ENCODE measurements at places on chromosomes 3 and 15.

DNA sequence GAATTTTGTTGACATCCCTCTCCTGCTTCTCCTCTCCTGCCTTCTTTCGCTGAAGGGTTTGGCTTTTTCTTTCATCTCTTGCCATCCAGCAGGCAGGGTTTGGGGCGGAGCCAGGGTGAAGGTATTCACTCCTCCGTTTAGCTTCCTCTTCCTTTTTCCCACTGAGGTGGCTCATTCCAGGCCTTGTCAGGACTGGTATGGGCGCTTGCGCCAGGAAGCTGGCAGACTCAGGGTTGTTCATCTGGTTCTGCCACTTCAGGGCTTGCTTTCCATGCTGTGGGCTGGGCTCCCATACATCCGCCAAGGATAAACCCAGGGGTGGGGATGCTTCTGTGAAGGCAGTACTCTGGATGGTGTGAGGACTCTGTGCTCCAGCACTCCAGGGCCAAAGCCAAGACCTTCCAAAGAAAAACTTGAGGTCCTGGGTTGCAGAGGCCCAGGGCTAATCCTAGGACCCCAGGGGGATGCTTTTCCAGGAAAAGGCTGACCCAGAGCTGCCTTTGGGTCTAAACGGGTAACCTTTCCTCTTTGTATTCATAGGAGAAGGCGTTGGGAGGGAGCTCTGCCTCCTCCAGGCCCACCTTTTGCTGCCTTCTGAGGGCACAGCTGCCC, 7.7 kb upstream of the AMOTL2 start:
- DNase-seq, result no peak

GRCh38 chr3:174548841-174549623, 310.1 kb upstream of the NAALADL2 start:
- DNase-seq, result no peak

DNA sequence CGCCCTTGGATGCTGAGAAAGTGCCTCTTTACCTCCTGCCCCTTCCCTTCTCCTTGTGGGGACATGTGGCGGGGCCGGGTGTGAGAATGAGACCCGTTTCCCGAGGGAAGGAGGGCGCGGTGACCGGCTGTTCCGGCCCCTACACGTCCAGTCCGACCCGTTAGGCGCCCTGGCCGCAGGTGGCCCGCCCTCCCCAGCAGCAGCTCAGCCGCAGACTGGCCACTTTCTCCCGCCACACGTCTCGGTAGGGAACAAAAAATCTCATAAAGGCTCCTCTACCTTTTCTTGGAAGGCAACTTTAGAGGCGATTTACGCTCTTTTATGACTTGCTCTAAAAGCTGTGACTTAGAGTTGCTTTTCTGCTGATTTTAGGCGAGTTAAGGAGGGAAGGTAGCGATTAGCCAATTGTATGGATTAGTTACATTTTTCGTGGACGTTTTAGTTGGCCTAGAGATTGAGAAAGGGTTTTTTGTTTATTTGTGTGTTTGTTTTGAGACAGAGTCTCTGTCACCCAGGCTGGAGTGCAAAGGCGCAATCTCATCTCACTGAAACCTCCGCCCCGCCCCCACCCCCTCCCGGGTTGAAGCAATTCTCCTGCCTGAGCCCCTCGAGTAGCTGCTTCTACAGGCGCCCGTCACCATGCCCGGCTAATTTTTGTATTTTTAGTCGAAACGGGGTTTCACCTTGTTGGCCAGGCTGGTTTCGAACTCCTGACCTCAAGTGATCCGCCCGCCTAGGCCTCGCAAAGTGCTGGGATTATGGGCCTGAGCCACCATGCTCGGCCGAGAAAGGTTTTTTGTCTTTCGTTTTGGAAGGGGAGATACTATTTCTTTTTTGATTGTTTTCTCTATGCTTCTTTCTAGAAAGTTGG, 8.3 kb upstream of the PGPEP1L start:
- DNase-seq, result no peak

- no peak for DNase-seq
These were observed 741.6 kb upstream of the CBLB start for GRCh38 chr3:106610362-106610959.

DNA sequence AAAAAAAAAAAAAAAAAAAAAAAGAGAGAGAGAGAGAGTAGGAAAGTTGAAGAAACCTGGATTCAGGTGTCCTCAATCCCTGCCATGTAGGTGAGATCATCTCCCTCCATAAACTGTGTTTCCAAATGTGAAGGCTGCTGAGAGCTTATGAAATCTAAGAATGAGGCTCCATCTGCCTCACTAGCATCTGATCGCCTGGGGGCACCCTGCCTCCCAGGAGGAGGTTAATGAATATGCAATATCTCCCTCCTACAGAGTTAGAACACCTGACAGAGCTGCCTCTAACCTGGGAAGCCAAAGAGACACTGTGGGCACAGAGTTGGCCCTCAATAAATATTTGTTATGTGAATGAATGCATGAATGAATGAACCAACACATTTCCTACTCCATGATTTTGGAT, 23.8 kb upstream of the ZNF148 start:
- no peak for DNase-seq

DNA sequence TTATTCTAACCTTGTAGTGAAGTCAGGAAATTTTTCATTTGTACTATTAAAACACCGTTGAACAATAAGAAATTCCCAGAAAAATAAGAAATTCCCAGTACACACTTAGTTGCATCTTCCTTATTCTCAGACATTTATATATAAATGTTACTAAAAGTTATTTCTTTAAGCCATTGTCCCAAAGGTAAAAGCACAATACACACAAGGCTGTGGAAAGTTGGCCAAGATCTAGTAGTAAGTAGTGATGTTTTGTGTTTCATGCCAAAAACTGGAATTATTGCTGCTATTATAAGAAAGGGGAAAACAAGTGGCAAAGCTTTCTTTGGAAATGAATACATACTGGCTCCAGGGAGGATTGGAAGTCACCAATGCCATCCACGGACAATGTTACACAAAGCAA, 802.5 kb upstream of the DPPA4 start:
- DNase-seq, result no peak

DNA sequence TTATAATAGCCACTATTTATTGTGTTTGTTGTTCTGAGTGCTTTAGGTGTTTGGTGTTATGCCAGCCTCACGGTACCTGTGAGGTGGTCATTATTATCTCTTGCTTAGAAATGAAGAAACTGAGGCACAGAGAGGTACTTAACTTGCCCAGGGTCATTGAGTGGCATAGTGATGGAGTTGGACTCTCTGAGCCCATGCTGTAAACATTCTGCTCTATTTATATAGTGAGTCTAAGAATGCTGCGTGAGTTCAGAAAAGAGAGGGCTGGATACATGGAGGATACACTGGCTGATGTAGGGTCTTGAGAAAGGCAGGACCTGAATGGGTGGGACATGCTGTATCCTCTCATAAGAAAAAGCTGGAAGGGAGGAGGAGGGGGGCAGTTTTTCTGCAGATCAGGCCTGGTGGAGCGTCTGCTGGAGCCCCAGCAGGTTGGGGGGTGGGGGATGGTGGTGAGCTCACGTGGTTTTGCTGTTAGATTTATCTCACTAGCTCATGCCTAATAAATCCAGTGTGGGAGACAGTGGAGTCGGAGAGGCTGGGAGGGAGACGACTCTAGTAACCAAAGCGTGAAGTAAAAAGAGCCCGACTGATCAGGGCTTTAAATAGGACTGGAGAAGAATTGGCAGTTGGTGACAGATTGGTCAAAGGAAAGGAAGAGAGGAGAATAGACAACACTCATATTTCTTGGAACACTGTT, 16.0 kb downstream of the MED12L start:
- no peak for DNase-seq
